ENCODE measurements at places on chromosomes 6 and 20. TPM values are rescaled to one million over a fixed set of nuclear protein-coding genes. Genes with fewer than 3 reads are reported as not detected.

GRCh38 chr6:31270788-31271640 lies 878 bp downstream of the HLA-C start:
- DNase-seq = peak; percentile 94

Gene PLA2G7
- polyA plus RNA-seq = 0.16 TPM

Gene DYNLT1
- 148 TPM for polyA plus RNA-seq

- DNase-seq = no peak
Measured at GRCh38 chr20:57804470-57805250, 94.8 kb upstream of the PMEPA1 start.

Gene NOX3
- not detected for polyA plus RNA-seq

Gene CCN6
- polyA plus RNA-seq = not detected

DNA sequence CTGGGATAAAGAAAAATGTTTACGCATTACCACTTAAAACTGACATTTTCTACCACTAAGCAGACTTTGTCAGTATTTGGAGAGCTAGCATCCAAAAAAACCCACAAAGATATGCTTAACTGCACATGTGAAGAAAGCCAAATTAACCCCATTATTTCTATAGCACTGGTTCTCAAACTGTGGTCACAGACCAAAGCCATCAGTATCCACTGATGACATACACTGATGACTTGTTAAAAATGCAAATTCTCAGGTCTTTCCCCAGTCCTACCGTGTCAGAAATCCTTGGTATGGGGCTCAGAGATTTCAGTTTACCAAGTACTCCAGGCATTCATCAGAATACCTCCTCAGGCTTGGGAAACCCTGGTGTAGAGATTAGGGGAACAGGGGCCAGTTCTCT lies 230.2 kb downstream of the PTPRK start:
- no peak for DNase-seq

- DNase-seq = no peak
Measured at GRCh38 chr6:156336089-156336488, 441.1 kb upstream of the ARID1B start.

DNA sequence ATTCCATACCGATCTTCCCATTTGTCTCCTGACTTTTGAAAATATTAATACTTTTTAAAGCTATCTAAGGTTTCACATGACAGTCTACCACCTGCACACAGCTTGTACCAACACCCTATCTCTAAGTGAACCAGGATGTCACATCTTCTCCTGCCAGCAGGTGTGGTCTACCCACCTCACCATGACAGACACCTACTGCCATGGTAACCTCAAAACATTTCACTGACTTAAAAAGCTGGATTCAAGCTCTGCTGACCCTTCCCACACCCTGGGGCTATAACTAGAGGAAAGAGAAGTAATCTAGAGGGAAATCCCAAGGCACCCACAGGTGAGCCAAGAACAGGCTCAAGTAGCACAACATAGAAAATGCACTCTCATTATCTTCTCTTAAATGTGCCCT lies 1.2 kb downstream of the SLC17A3 start:
- DNase-seq = no peak

Gene MOG
- polyA plus RNA-seq = 4.8 TPM

GRCh38 chr6:41522780-41523548 lies 23.2 kb upstream of the FOXP4 start:
- no peak for DNase-seq

- no peak for DNase-seq
Measured at GRCh38 chr20:59723607-59724456, 119.5 kb downstream of the PHACTR3 start.

DNA sequence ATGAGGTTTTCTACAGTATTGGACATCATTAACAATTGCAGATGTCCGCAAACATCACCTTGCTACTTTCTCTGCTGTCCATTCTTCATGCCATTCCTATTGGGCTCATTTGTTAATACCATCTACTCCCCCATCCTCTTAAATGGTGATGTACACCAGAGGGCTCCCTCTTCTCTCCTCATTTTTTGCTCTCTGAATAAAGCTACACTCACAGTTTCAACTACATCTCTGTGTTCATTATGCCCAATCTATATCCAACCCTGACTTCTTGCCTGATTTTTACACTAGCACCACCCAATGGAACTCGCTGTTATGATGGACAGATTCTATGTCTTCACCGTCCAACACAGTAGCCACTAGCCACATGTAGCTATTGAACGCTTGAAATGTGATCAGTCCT lies 288.1 kb upstream of the ID4 start:
- DNase-seq = no peak

Gene LRRN4
- 0.05 TPM for polyA plus RNA-seq

Gene PARD6B
- polyA plus RNA-seq = 0.93 TPM

GRCh38 chr6:57297505-57297904 lies 19.9 kb upstream of the PRIM2 start:
- no peak for DNase-seq

DNA sequence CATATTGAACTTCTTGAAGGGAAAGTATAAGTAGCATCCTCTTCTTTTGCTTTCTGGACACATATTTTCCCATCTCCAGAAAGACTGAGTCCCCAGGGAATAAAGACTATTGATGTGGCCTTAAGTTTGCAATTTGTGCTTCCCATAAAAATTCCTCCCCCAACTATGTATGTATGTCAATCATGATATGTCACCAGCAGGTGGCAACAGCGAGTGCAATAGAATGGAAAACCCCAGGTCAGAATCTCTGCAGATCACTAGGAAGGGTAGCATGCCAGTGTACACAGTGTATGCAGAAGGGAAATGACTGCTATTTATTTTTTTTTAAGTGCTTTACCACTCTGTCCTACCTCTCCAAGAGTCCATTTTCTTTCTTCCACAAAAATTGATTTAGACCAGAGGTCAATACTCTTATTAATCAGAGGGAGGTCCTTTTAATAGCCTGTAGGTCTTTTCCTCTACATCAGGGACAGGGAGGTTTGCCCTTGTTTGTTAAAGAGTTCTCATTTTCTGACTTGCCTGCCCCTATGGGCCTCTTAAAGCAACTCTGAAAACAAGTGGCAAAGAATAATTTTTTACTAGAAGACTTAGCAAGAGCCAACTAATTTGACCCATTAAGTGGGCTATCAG lies 61.4 kb downstream of the BMP2 start:
- peak; percentile 68 for DNase-seq

Gene STK38
- polyA plus RNA-seq = 12.2 TPM

Gene ZSCAN23
- 0.48 TPM for polyA plus RNA-seq

Gene TREM1
- 1.1 TPM for polyA plus RNA-seq

Gene ACTL10
- polyA plus RNA-seq = 0.27 TPM

Gene SMLR1
- not detected for polyA plus RNA-seq

DNA sequence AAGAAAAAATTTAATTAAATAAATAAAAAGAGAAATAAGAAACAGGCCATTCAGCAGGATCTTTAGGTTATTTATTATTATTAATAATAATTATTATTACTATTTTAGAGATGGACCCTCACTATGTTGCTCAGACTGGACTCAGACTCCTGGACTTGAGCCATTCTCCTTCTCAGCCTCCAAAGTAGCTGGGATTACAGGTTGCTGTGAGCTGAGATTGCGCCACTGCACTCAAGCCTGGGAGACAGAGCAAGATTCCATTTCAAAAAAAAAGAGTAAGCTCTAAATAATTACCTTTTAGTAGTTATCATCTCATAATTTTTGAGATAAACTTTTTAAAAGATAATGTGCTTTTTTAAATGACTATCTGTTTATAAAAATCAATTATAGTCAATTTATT lies 1102.8 kb upstream of the GJE1 start:
- no peak for DNase-seq

DNA sequence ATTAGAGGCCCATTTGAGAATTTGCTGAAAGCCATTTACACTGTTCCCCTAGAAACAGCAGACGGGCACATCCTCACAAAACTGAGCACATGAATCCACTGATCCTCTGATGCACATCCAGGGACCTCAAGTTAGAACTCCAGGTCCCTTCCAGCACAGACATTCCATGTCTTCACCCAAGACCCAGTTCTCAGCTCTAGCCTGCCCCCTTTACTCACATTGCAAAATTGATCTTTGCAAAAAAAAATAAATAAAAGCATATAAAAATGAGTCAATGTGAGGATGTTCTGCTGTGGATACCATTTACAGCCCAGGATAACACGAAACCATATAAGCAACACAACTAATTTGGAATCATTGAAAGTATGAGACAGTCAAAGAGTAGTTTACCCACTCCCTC lies 458.2 kb upstream of the JARID2 start:
- DNase-seq = no peak

DNA sequence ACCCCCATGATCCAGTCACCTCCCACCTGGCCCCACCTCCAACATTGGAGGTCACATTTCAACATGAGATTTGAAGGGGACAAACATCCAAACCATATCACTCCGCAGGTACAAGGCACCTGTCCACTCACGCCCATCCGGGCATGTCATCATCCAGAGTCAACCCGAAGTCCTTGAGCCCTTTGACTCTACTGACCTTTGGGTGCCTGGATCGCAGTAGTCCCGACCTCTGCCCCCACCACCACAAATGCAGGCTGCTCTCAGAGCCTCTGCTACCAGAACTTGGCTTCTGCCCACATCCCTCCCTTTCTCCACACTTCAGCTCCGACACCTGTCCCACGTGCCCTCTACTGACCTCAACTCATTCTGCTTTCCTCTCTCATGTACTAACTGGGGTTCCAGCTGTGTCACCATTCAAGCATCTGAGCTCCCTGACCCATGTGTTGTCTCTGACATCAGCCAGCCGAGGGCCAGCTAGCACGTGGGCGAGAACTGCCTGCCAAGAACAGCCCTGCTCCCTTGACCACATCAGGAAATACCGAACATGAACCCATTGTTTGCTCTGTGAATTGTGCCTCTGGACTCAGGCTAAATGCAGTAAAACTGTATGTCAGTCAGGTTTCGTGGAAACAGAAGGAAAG lies 498.3 kb upstream of the SULF2 start:
- DNase-seq = peak; percentile 69

Gene BPIFB2
- polyA plus RNA-seq = not detected

- DNase-seq = no peak
Measured at GRCh38 chr6:121851056-121851455, 415.6 kb downstream of the GJA1 start.

DNA sequence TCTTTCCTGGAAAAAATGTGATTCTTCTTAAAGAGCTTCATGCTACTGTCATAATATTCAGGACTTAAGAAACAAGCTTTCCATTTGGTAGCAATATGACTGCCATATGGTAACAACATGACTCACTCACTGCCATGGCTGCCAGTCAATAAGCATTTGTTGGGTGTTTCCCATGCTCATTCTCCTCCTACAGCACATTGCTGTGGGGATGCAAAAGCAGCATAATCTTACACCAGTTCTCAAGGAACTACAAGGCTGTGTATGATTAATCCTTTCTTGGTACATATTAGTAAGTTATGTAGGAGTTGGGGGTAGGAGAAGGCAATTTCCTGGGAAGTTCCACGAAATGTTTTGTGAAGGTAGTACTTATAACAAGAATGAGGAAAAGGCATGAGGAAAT lies 76.7 kb downstream of the CEP162 start:
- no peak for DNase-seq

Gene GSTA1
- 0.09 TPM for polyA plus RNA-seq

DNA sequence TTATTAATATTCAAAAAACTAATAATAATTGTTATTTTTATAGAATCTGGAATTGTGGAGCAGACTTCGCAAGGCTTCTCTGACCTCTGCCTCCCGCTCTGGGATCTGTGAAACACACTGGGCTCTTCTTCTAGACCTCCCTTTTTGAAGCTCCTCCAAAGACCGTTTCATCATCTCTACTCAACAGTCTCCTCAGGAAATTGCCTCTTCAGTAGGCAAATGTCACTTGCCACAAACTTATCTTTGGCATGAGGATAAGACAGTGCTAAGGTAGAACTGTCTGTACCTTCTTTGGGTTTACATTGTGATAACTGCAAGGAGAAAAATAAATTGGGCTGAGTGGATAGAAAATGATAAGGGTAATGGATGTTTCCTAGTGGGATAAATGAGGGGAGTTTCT lies 2.3 kb upstream of the MAS1L start:
- DNase-seq = no peak

Gene KCNQ5
- 0.25 TPM for polyA plus RNA-seq

Gene RBPJL
- polyA plus RNA-seq = not detected

Gene LHFPL5
- polyA plus RNA-seq = not detected

- DNase-seq = no peak
Measured at GRCh38 chr6:154481521-154482013, 28.9 kb downstream of the CNKSR3 start.

Gene PTCRA
- not detected for polyA plus RNA-seq

GRCh38 chr20:51354191-51354768 lies 188.2 kb downstream of the NFATC2 start:
- no peak for DNase-seq

DNA sequence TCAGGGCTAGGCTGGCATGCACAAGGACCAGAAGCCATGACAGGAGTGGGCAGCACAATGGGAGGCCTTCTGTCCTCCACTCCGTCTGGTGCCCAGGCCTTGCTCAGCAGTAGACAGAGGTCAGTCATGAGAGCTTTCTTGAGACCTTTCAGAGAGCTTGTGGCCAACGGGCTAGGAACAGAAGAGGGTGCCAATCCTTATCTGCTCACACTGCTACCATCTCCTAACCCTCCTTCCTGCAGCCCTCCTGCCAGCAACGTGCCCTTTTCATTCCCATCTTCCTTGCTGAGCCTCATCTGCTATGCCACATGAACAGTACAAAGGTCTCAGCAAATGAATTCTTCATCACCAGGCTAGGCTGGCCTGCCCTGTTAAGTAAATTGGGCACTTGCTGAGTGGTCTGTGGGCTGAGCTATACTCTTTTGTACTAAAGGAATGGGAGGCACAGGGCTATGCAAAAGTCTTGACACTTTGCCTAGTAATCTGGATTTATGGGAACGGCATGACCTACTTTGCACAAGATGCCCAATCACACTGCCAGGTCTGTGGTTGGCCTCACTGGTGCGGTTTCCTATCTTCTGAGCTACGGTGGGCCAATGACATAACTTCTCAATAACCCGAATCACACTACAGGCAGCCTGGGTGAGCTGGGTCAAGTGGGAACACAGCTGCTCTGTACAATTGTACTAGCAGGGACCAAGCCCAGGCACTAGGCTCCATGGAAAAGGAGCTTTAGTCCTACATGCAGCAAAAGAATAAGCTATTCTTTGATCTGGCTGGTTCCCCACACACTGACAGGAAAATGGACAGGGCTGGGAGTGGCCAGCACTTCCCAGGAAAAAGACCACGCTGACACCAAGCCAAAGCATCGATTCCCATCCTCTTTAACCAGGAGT lies 47.8 kb downstream of the ELOVL5 start:
- peak; percentile 35 for DNase-seq

All from right cardiac atrium (tissue), 5 donors.